Right hindlimb (tissue), 1 donor: ENCODE measurements at places on chromosomes 12 and 14.

- DNase-seq: peak; percentile 86
Measured at GRCh38 chr14:68518166-68518565, 274.7 kb downstream of the ZFP36L1 start.

- DNase-seq: no peak
Measured at GRCh38 chr12:41465526-41465925, 277.4 kb downstream of the PDZRN4 start.

DNA sequence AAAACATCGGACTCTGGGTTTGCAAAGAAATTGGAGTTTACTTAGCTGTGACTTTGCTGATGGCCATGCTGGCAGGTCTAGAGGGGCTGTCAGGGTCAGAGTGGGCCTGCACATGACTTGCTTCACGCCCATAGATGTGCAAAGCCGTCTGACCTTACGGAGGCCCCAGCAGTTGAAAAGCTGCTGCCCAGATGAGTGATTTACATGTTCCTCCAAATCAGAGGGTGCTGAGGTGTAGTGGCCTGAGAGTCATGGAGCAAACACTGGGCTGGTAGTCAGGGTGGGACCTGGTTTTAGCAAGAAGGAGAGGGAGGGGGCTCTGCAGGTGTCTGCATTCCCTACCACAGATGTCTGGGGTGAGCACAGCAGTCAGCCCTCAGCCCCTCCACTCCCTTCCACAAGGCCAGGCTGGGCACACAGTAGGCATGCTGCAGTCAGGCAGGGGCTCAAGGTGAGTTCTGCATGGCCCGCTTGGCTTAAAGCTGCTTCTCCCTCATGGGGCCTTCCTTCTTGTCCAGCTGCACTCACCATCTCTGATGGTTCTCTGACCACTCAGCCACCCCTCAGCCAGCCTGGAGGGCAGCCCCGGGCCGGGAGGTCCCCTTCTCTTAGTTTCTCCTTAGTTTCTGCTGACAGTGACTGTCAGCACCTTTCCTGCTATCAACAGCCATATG is 34.2 kb upstream of the EML1 start:
- DNase-seq: peak; percentile 21

DNA sequence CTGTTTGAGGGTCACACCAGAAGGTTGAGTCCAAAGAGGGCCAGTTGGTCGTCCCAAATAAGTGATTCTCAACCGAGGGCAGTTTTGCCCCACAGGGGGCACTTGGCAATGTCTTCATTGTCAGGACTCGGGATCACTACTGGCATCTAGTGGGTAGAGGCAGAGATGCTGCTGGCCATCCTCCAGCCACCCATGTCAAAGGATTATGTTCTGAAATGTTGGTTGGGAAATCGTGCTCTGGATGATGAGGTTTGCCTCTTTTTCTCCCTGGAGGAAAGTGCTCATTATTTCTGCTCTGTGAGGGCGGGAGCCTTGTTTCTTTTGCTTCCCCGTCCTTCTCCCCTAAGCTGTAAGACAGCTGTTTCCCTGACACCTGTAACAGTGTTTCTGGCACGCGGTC is 3.6 kb downstream of the ZNF839 start:
- peak; percentile 54 for DNase-seq

DNA sequence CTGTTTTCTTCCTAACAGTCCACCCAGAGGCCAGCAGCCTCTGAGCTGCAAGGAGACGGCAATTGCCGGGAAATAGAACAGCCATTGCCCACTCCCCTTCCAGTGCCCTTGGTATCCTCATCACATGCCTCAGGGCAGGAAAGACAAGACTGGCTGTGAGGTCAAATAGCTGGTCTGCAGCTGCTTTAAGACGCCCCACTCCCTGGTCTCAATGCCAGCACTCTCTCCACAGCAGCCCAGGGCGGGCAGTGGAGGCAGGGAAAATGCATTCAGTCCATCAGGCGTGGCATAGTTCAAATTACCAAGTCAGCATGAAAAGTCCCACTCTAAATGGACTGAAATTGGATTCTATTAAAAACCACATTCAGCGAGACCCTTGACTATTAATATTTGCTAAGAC is 35.6 kb downstream of the TTC9 start:
- no peak for DNase-seq
